ENCODE measurements at places on chromosomes 16 and 17.

- no peak for DNase-seq
These were observed 35.3 kb downstream of the PRMT7 start for GRCh38 chr16:68345958-68346635.

DNA sequence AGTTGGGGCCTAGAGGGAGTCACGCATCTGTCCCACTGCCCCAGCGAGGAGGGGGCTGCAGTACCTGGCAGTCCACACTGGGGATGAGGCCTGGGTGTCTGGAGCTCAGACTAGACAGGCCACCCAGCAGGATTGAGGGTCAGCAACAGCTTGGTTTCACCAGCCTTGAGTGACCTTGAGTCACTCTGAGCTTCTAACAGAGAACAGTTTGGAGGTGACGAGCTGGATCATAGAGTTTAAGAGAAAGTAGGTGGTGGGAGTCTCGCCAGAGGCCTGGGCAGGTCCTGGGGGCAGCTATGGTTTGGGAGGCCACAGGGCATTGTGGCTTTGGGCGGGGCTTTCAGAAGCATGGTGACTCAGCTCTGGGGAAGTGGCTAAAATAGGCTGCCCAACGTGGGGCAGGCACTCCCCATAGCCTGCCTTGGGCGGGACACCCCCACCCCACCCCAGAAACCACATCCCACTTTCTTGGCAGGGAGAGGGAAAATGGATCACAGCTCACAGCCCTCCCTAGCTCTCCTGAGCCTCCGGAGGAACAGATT is 20.5 kb downstream of the CDC42EP4 start:
- peak; percentile 88 for DNase-seq

GRCh38 chr17:48054238-48055185 is 6.4 kb downstream of the NFE2L1 start:
- no peak for DNase-seq

GRCh38 chr17:66994930-66995535 is 30.5 kb downstream of the CACNG4 start:
- no peak for DNase-seq

DNA sequence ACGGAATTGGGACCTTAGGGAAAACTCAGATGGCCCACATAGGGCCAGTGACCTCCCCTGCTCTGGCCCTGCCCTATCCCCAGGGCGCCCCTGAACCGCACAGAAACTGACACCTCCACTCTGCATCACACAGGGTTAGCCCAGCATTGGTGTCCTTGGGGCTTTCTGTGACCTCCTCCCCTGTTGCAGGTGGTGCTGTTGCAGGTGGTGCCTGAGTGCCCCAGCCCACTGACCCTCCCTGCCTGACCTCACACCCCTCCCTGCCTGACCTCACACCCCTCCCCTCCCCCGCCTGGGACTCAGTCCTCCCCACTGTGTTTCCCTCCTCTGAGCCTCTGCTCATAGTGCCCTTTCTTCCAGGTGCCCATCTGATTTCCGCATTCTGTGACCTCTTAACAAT is 21.4 kb downstream of the TNFRSF13B start:
- no peak for DNase-seq

DNA sequence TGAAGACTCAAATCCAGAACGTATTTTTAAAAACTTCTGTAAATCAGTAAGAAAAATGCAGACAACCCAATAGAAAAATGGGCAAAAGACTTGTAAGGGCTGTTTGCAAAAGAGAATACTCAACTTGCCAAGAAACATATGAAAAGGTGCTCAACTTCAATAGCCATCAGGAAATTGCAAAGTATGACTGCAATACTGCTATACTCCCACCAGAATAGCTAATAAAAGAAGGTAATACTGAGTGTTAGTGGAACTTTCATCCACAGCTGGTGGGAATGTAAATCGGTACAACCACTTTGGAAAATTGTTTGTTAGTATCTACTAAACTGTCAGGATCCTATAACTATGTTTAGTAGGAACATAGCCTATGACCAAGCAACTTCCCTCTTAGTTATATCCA is 48.1 kb downstream of the TBX4 start:
- no peak for DNase-seq

DNA sequence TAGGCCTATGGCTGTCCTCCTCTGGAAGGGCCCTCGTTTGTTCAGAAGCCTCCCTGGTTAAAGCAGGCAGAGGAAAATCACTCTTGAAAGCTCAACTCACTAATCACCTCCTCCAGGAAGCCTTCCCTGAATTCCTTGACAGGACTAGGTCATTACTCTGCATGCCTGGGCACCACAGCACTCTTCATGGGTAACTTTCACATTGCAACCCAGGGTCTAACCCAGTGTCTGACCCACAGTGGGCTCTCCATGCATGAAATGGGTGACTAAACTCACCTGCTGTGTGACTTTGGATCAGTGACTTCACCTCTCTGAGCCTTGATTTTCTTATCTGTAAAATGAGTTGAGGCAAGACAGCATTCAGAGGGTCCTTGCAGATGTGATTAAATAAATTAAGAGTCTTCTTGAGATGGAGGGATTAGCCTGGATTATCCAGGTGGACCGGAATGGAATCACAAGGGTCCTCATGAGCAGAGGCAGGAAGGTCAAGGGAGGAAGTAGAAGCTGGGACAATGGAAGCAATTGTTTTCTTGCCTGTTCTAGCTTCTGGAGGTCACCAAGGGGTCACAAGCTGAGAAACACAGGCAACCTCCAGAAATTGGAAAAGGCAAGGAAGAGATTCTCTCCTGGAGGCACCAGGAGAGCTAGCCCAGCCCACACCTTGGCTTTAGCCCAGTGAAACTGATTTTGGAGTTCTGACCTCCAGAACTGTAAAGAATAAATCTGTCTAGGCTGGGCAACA is 3.8 kb upstream of the RAI1 start:
- DNase-seq = no peak

- no peak for DNase-seq
These were observed 498.5 kb downstream of the WWOX start for GRCh38 chr16:78597809-78598570.

DNA sequence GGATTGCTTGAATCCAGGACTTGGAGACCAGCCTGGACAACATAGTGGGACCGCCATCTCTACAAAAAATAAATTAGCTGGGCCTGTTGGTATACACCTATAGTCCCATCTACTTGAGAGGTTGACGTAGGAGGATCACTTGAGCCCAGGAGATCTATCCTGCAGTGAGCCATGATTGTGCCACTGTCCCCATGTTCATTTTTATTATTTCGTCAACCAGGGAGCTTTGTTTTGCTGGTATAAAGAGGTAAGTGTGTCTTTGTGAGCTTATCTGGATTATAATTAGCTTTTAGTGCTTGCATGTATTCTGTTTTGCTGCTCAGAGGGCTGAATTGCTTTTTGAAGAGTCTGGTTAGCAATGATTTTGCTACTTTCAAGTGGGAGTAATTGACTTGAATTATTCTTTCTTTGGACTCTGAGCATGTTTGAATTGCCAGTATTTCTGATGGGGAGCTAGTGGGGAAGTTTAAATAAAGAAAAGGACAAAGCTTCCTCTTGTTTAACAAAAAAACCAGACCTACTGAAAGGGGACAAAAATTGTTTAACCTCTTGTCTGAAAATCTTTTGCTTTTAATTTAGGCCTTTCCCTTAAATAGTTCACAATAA is 31.6 kb upstream of the BCAS3 start:
- DNase-seq = no peak

- DNase-seq = no peak
These were observed 5.9 kb upstream of the MYO15A start for GRCh38 chr17:18102640-18103039.

DNA sequence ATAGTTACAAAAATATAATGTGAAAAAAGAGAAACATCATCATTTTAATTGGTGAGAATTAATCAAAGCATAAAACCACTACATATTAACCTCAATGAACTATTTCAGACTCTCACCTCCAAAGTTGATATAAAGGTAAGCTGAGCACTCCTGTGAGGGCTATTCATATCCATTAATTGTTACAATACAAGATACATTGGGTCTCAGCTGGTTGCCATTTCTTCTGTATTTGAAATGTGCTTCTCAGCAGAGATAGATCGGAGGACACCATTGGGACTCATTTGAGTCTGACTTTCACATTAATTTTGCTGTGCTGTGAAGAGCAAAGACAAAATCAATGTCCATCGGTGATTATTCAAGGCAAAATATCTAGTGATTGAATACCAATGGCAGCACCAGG is 459.5 kb upstream of the GOT2 start:
- no peak for DNase-seq

DNA sequence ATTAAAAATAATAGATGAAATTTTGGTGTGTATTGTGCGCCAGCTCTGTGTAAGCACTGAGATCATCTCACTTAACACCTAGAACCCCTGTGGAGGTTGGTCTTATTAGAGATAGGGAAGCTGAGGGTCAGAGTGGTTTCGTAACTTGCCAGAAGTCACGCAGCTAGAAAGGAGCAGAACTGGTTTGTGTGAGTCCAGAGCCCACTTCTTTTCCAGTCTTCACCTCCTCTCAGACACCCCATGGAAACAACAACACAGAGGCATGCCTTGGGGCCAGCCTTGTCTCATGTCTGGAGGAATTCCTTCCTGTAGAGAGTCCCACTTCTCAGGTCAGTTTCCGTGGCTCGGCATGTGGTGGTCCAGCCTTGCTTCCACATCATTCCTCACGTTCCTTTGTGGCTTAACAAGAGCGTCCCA is 16.5 kb downstream of the YPEL2 start:
- peak; percentile 58 for DNase-seq
